Stimulated activated CD8-positive, alpha-beta memory T cell treated with anti-CD3 and anti-CD28 coated beads, Interleukin-4, amount 100 ng/mL, for 4 hours (primary cell): ENCODE measurements at places on chromosomes 1 and 21.
A peak's percentile ranks its signal among the peaks of the same experiment; 100 is the strongest.

- no peak for DNase-seq
These were observed 3.4 kb downstream of the DHRS3 start for GRCh38 chr1:12614402-12615158.

GRCh38 chr1:36475910-36476604 is 6.7 kb downstream of the CSF3R start:
- DNase-seq, result no peak

GRCh38 chr1:223847781-223848345 is 2.1 kb upstream of the TP53BP2 start:
- DNase-seq, result no peak

DNA sequence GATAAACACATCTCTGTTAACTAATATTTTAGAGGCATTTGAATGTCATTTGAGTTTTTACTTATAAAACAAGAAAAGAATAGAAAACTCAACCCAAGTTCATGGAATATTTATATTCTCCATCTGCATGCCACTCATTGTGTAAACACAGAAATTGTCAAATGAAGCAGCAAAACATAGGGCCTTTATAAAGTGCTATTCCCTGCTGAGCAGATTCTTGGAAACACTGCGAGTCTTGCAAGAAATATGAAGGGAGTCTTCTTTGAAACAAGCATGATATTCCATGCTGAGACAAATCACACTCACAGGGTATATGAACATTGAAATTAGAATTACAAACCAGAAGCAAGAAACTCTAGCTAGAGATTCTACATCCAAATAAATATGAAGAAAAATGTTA is 655.8 kb downstream of the BRINP3 start:
- DNase-seq, result no peak

GRCh38 chr1:2535455-2535854 is 5.4 kb upstream of the HES5 start:
- DNase-seq, result no peak

GRCh38 chr1:25255706-25256577 is 8.7 kb upstream of the RSRP1 start:
- DNase-seq, result no peak

- no peak for DNase-seq
These were observed 40.4 kb downstream of the FRRS1 start for GRCh38 chr1:99725996-99726395.

GRCh38 chr1:194717334-194717733 is 1530.9 kb upstream of the B3GALT2 start:
- DNase-seq, result no peak

DNA sequence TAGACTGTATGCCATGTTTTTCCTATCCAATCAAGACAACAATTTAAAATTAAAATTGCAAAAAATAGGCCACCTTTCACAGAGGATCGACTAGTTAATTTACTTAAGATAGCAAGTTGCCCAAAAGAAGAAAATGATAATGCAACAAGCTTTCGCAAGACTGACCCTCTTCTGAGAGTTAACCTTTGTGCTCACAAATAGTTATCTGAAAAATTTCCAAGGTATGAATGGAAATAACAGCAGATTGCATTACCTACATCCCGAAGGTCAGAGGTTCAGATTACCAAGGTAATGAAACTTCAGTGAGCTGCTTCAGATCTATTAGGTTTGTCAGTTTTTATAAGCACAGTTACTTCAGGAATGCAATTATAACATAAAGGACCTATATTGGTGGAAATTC is 298.0 kb downstream of the KCTD3 start:
- no peak for DNase-seq

DNA sequence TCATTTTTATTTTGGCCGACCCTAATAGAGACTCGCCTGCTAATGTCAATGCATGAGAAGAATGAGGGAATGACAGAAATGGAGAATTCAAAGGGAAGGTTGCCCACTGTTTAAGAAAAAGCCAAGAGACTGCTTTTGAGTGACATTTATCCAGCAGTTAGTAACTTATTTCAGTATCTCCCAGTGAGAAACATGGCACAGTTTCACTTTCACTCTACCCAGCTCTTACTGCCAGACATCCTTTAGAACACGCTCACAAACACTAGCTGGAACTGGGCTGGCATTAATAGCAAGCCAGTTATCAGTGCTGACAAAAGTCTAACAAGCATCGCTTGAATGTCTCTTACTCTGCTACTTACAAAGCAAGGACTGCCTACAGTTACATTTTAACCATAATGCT is 8.5 kb downstream of the GGPS1 start:
- DNase-seq, result no peak

- peak; percentile 42 for DNase-seq
These were observed 28.5 kb upstream of the PKP1 start for GRCh38 chr1:201254625-201255478.

DNA sequence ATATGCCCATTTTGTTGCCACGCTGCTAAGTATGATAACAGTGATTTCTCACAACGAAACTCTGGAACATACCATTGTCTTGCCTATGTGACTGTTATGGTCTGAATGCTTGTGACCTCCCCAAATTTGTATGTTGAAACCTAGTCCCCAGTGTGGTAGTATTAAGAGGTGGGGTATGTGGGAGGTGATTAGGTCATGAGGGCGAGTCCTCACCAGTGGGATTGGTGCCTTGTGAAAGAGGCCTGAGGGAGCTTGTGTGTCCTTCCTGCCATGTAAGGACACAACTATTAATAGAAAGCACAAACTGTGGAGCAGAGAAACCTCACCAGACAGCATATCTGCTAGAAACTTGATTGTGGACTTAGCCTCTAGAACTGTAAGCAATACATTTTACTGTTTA is 84.6 kb downstream of the SELENOF start:
- DNase-seq, result no peak

DNA sequence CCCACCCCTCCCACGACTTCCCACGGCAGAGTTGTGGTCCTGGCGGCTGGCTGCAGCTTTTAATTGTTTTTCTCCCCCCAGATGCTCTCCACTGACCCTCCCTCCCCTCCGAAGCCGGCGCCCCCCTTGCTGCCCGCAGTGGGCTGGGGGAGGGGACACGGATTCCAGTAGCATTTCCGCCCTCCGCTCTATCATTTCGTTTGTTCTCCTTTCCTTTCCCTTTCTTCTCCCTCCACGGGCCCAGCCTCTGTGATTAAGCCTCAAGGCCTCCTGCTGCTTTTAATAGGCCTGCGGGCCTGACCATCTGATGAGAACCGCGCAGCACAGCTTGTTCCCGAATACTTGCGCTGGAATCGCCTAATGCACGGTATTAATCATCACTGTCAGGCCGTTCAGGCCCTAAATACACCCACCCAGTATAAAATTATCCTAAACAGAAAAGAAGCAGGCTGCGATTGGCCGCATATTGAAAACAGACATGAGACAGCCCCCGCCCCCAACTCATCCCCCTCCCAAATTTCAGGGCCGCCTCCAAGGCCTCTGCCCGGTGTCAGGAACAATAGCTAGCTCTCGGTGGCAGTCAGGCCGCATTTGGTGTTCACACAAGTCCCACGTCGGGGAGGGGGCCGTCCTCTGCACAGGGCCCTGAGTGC is 102.0 kb upstream of the ARHGEF16 start:
- DNase-seq, result no peak

- DNase-seq, result no peak
These were observed 76.2 kb upstream of the KIAA1614 start for GRCh38 chr1:180836449-180836848.

- no peak for DNase-seq
These were observed 12.0 kb upstream of the SYT14 start for GRCh38 chr1:209926045-209926444.

- DNase-seq, result no peak
These were observed 38.2 kb upstream of the USH2A start for GRCh38 chr1:216461466-216461865.

GRCh38 chr1:106698660-106699059 is 357.8 kb upstream of the PRMT6 start:
- no peak for DNase-seq

DNA sequence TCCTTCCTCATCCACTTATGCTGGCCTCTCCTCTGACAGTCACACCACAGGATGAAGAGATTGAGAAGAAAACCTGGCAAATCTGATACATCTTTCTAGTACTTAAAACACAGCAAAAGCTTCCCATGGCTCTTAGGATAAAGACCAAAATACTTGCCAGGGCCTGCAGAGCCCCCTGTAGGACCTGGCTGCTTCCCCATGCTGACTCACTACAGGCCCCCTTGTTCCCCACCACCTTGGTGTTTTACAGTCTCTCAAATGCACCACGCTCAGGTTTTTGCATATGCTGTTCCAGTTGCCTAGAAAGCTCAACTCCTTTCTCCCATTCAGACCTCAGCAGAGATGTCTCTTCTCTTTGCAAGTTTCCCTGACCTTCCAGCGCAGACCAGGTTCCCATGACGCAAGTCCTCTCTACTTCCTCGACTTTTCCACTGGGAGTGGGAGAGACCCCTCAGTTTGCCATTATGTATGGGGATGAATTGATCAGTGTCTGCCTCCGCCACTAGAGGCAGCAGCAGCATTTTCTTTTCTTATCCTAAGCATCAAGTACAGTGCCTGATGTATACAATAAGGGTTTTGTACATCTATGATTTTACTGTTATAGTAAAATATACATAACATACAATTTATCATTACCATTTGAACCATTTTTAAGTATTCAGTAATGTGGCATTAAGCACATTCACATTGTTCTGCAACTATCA is 113.8 kb upstream of the C8B start:
- DNase-seq, result no peak

DNA sequence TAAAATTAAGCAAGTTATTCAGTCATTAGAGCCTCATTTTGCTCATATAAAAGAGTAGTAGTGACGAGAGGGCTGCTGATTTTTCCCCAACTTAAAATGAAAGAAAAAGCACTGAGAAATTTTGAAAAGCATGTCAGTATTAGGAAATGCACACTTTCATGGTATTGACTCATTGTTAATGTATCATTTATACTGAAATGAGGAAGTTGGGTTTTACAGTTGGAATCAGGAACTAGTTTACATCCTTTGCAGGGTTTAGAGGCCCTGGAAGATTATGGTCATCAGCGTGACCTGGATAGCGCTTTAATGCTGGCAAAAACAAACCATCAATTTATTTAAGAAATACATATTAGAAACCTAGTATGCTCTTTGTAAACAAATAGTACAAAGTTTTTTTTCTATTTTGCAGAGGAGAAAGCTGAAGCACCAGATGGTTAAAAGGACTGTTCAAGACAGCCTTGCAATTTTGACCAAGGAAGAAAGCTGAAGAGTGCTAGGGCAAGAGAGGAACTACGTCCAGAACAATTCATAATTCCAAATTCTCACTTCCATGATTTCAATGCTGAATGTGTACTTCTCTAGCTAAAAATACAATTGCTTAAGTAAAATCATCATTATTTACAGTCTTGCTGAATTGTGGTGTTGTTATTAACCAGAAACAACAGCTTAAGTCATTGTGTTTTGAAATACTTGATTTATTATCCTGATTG is 94.8 kb upstream of the SGIP1 start:
- no peak for DNase-seq

DNA sequence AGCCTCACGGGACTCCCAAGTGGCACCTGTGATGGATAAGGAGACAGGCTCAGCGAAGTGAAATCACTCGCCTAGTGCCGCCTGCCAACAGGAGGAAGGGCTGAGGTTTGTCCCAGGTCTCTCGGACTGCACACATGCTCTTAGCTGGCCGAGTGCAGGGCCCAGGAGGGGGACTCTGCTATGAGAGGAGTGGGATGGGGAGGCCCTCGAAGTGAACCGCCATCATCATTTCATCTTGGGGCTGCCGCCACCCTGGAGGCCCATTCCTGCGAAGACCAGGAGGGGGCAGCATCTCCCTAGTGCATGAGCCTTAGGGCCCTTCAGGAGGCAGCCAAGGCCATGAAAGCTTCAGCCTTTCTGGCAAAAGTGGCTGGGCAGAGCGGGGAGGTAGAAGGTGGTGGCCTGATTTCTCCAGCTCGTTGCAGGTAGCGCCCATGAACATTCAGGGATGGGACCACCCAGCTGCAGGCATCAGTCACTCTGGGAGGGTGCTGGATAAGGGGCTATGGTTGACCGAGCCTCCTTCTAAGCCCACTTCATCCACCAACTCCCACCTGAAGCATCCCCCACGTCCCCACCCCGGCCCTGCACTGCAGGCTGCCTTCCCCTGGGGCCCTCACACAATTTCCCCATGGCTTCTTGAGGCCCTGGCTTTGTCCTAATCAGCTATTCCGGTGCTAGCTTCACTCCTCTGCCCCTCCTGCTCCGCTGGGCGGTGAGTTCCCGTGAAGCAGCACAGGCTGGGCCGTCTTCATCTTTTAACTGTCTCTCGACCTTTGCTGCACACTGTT is 17.2 kb upstream of the RASSF5 start:
- DNase-seq, result no peak

DNA sequence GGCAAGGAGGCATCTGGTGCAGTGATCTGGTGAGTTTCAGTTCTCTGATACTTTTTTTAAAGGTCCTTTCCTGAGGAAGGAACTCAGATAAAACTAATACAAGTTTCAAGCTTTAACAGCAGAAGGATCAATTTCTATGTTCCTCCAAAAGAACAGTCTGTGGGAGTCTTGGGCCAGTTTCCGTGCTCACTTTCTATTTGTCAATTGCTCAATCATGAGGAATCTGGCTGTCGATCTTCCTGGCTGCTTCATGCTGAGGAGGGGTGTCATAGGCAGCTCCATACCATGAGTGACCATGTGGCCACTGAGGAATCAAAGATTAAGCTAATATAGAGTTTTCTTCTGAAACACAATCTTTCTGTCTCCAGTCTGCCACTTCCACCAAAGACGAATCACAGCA is 11.4 kb upstream of the TMEM125 start:
- DNase-seq, result no peak

DNA sequence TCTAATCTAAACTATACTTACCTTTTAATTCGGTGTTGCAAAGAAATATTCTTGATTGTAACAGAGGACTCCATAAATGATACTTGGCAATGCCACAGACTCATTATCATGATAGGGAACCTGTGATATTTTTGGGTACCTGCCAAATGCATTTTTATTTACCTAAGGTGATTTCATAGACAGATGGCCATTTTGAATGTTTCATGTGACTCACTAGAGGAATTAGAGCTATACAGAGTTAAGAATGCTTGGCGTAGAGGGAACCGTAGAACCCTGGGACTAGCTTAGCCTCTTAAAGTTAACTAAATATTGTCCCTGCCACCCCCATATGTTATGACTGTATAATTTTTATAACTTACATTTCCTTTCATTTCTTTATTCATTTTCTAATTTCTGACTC is 136.1 kb downstream of the DISP1 start:
- DNase-seq, result no peak

DNA sequence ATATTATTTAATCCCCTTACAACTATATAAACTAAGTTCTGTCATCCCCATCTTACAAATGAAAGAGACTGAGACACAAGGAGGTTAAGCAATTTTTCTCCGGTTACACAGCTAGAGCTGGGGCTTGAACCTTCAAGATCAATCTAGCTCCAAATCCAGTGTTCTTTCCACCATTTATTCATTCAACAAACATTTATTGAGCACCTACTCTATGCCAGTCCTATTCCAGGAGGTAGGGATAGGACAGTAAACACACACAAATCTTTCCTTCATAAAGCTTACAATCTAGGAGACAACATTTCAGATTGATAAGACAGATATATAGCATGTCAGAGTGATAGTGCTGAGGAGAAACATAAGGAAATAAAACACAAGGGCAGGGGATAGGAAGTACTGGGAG is 2.9 kb upstream of the TMEM125 start:
- DNase-seq, result no peak
